GM23248 (cell line): ENCODE measurements at places on chromosomes 4 and X. TPM values are rescaled to one million over a fixed set of nuclear protein-coding genes. Genes with fewer than 3 reads are reported as not detected.

The ANXA3 gene
- 1.1 and 3.6 TPM in 2 replicates for total RNA-seq

The DDIT4L gene
- 2.3 and 3.2 TPM in 2 replicates for total RNA-seq

The SPANXB1 gene
- total RNA-seq, result not detected in 2 replicates

The FAT1 gene
- total RNA-seq, result 250 and 261 TPM in 2 replicates

The TMSB15A gene
- 1.0 and 1.4 TPM in 2 replicates for total RNA-seq

The UGT2B10 gene
- not detected in 2 replicates for total RNA-seq

The PGRMC1 gene
- total RNA-seq, result 238 and 245 TPM in 2 replicates

DNA sequence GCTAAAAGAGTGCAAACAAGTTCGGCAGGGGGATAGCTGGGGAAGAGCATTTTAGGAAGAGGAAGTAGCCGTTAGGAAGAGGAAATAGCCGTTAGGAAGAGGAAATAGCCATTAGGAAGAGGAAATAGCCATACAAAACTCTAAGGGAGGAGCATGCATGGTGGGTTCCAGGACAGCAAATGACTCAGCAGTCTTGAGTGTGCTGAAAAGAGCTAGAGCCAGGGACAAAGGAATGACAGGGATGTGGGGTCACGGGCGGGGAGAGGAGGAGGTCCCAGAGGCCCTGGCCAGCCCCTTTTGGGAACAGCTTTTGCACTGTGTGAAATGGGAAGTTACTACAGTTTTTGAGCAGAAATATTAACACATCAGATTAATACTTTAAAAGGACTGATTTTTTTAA, 882.6 kb downstream of the TRIML1 start:
- H3K27me3 ChIP-seq, result no peaks in the 10 kb centered on the region
- DNase-seq, result peak; percentile 7
- no peaks in the 10 kb centered on the region for H3K36me3 ChIP-seq
- no peak overlapping the region for H3K27ac ChIP-seq
- no peak overlapping the region for H3K4me3 ChIP-seq

- no peaks in the 10 kb centered on the region for H3K27me3 ChIP-seq
- no peaks in the 10 kb centered on the region for H3K4me1 ChIP-seq
- no peak for DNase-seq
- H3K36me3 ChIP-seq, result no peaks in the 10 kb centered on the region
- H3K4me3 ChIP-seq, result no peak overlapping the region
- no peak overlapping the region for H3K27ac ChIP-seq
Observed at GRCh38 chrX:137549073-137549472, 16.9 kb upstream of the ZIC3 start.

DNA sequence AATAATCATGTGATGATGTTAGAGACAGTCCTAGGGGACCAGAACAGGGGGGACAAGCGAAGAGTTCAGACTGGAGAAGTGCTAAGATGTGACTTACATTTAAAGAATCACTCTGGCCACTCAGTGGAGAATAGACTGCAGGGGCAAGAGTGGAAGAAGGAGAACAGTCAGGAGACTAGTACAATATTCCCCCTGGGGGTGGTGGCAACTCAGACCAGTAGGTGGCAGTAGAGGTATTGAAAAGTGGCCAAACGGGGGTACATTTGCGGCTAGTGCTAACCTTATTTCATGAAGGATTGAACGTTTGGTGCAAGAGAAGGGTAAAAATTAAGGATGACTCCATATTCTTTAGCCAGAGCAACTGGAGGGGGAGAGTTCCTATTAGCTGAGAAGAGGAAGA, 2.7 kb upstream of the BMX start:
- peak; percentile 36 for DNase-seq
- no peaks in the 10 kb centered on the region; the same call in 1 of the 2 replicates for H3K27me3 ChIP-seq
- no peak overlapping the region for H3K4me3 ChIP-seq
- H3K27ac ChIP-seq, result no peak overlapping the region

DNA sequence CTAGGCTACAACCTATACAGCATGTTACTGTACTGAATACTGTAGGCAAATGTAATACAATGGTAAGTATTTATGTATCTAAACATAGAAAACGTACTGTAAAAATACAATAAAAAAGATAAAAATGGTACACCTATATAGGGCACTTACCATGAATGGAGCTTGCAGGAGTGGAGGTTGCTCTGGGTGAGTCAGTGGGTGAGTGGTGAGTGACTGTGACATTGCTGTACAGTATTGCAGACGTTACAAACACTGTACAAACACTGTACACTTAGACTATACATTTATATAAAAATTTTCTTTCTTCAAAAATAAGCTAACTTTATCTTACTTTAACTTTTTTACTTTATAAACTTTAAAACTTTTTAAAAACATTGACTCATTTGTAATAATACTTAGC, 190.3 kb upstream of the NR3C2 start:
- no peaks in the 10 kb centered on the region for H3K4me1 ChIP-seq
- no peaks in the 10 kb centered on the region for H3K27me3 ChIP-seq
- no peak overlapping the region for H3K4me3 ChIP-seq
- no peak for DNase-seq

DNA sequence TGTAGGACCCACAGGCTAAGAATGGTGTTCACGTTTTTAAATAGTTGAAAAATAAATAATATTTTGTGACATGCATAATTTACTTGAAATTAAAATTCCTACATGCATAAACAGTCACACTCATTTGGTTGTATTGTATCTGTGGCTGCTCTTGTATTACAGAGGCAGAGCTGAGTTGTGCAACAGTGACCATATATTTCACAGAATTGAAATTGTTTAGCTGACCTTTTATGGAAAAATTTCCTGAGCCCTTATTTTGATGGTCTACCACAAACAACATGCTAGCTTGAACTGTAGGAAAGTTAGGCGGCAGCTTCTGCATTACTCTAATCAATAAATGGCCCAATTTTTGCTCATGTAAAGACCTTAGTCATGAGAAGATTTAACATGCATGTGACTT, 633.4 kb upstream of the AADAT start:
- DNase-seq, result no peak
- H3K27me3 ChIP-seq, result no peaks in the 10 kb centered on the region
- H3K27ac ChIP-seq, result no peak overlapping the region
- H3K36me3 ChIP-seq, result no peaks in the 10 kb centered on the region
- H3K4me1 ChIP-seq, result no peaks in the 10 kb centered on the region

DNA sequence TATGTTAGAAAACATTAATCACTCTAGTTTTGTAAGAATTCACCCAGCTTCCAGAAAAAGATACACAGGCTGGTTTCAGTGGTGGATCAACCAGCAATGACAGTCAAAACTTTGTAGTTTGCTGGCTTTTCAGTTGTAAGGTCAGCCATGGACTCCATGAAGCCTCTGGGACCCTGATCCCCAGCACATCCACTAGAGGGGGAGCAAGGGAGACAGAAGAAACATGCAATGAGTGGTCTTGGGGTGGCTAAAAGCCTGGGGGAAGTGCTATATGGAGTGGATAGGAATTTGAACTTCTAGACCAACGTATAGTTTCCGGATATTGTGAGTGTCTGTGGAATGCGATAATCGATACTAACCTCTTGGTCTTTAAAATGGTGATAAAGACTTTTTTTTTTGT, 72.7 kb downstream of the AFF2 start:
- H3K4me3 ChIP-seq, result no peak overlapping the region
- H3K36me3 ChIP-seq, result no peaks in the 10 kb centered on the region
- DNase-seq, result no peak
- H3K27me3 ChIP-seq, result no peaks in the 10 kb centered on the region
- H3K27ac ChIP-seq, result no peak overlapping the region

DNA sequence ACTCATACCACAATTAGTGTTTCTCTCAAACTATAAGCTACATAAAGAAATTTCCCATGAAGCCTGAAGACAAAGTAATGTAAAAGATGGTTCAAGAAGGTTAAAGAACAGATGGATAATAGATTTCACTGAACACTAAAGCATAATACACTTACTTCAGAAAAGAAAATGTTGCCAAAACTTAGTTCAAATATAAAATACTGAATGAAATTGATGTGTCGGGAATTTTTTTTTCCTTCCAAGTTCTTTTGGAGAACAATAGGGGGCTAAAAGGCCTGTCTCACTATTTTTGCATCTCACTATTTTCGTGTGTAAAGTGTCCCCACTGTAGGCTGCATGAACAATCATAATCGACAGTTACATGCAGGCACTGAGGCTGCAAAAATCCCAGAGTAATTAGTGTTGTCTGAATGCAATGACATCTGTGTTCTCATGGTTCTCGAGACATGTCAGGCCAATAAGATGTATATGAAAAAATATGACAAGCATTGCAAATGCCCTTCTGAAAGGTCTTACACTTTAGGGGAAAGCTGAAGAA, 11.9 kb upstream of the MAB21L2 start:
- peaks cover 21% of the 10 kb centered on the region for H3K4me1 ChIP-seq
- H3K4me3 ChIP-seq, result no peak overlapping the region
- H3K27me3 ChIP-seq, result no peaks in the 10 kb centered on the region
- no peak for DNase-seq
- H3K36me3 ChIP-seq, result no peaks in the 10 kb centered on the region

- no peaks in the 10 kb centered on the region for H3K36me3 ChIP-seq
- peaks cover 8% of the 10 kb centered on the region; the same call in 1 of the 2 replicates for H3K4me1 ChIP-seq
- H3K4me3 ChIP-seq, result no peak overlapping the region
- H3K27ac ChIP-seq, result no peak overlapping the region
Observed at GRCh38 chr4:8200302-8200975, 1.3 kb downstream of the SH3TC1 start.

DNA sequence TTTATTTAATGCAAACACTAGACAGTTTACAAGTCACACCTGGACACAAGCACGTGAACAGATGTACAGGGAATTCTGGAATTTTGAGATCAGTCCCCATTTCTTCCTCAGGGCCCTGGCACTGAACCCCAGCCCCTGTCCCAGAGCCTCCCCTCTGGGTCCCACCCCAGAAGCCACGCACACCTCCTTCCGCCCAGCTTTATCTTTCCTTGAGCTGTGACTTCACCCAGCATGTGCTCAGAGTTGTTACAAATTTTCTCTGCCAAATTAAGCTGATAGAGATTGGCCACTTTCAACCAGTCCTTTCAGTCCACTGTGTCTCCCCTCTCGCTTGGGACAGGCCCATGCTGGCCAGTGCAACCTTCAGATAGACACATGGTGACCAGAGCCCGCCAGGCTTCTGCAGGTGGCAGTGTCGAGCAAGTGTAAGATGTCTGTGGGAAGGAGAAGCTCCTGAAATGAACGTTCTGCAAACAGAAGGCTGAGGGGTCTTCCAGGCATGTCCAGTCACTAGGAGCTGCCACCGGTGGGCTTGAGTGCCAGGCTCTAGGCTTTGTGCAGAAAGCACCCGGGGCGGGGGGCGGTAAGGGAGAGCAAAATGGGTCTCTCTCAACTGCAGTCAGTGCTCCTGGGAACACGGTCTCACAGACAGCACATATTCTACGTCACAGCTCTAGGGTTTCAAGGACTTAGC, 73.3 kb downstream of the MTMR1 start:
- no peak overlapping the region for H3K4me3 ChIP-seq
- no peaks in the 10 kb centered on the region for H3K27me3 ChIP-seq
- H3K4me1 ChIP-seq, result peaks cover 6% of the 10 kb centered on the region
- DNase-seq, result no peak
- no peaks in the 10 kb centered on the region for H3K36me3 ChIP-seq

DNA sequence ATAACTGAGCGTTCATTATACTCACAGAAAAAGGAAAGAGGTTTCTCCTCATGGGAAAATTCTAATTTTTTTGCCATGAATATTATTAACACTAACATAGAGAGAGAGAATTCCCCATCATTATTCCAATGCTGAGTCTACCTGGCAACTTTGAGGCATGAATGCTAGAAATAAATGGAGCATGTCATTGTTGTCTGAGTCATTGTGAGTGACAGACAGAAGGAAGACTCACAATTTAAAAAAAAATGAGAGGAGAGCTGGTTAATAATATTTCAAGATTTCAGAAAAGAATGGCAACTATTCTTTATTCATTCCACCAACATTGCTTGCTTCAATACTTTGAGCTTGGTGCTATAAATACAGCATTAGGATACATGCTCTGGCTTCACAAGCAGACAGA, 170.4 kb upstream of the HS3ST1 start:
- no peak overlapping the region for H3K27ac ChIP-seq
- DNase-seq, result no peak
- no peaks in the 10 kb centered on the region for H3K4me1 ChIP-seq
- no peaks in the 10 kb centered on the region for H3K36me3 ChIP-seq
- H3K4me3 ChIP-seq, result no peak overlapping the region

GRCh38 chrX:46308110-46308509, 237.1 kb downstream of the ZNF674 start:
- H3K27me3 ChIP-seq, result no peaks in the 10 kb centered on the region
- no peak overlapping the region for H3K4me3 ChIP-seq
- DNase-seq, result no peak

- no peaks in the 10 kb centered on the region for H3K36me3 ChIP-seq
- DNase-seq, result no peak
- H3K4me3 ChIP-seq, result no peak overlapping the region
Observed at GRCh38 chr4:3673716-3674478, 92.3 kb upstream of the ADRA2C start.

DNA sequence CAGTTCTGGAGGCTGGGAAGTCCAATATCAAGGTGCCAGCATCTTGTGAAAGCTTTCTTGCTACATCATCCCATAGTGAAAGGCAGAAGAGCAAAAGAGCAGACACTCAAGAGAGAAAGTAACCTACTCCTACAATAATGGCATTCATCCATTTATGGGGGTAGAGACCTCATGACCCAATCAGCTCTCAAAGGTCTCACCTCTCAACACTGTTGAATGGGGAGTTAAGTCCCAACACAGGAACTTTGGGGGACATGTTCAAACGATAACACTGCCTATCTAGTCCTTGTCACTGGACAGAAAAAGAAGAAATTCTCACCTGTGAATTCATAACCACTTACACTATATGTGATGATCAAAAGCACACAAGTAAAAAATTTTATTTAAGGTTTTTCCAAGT, 6.6 kb upstream of the NFKB1 start:
- no peak overlapping the region for H3K27ac ChIP-seq
- H3K4me3 ChIP-seq, result no peak overlapping the region
- no peaks in the 10 kb centered on the region for H3K27me3 ChIP-seq
- H3K36me3 ChIP-seq, result no peaks in the 10 kb centered on the region
- DNase-seq, result no peak

GRCh38 chr4:124555959-124556358, 156.6 kb downstream of the ANKRD50 start:
- H3K4me1 ChIP-seq, result no peaks in the 10 kb centered on the region
- H3K4me3 ChIP-seq, result no peak overlapping the region
- no peak for DNase-seq
- H3K36me3 ChIP-seq, result no peaks in the 10 kb centered on the region

- no peak overlapping the region for H3K4me3 ChIP-seq
- no peaks in the 10 kb centered on the region for H3K27me3 ChIP-seq
- no peak for DNase-seq
- no peaks in the 10 kb centered on the region for H3K36me3 ChIP-seq
- H3K4me1 ChIP-seq, result no peaks in the 10 kb centered on the region
Observed at GRCh38 chr4:130127297-130127696, 1031.3 kb downstream of the C4orf33 start.
